ENCODE measurements at places on chromosomes 6 and 20. TPM values are rescaled to one million over a fixed set of nuclear protein-coding genes. Genes with fewer than 3 reads are reported as not detected.

The ZNF311 gene
- total RNA-seq: 1.0 TPM

DNA sequence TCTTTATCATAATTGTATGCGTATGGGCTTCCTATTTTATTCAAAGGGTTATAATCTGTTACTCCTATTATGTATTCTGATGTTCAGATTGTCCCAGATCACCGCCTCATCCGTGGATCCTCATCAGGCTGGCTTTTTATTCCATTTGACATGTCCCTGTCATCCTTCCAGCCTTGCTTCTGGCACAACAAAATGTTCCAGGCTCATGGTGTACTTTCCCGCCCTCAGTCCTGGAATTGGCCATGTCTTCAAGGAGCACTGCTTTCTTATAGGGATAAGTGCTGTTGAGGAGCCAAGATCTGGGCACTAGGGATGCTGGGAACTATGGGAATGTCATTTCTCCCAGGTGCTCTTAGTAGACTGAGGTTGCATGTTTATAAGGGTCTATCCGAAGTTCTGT lies 207.8 kb downstream of the JARID2 start:
- no peaks in the 10 kb centered on the region for H3K27me3 ChIP-seq
- H3K36me3 ChIP-seq: peaks cover 43% of the 10 kb centered on the region
- DNase-seq: no peak
- no peak overlapping the region for H3K27ac ChIP-seq

The TBXT gene
- total RNA-seq: not detected

GRCh38 chr20:60732322-60732721 lies 519.7 kb upstream of the CDH4 start:
- H3K4me1 ChIP-seq: no peaks in the 10 kb centered on the region
- H3K36me3 ChIP-seq: no peaks in the 10 kb centered on the region
- no peak overlapping the region for H3K4me3 ChIP-seq
- H3K27ac ChIP-seq: no peak overlapping the region
- DNase-seq: no peak
- H3K27me3 ChIP-seq: no peaks in the 10 kb centered on the region

The ARFGEF3 gene
- 1.7 TPM for total RNA-seq

DNA sequence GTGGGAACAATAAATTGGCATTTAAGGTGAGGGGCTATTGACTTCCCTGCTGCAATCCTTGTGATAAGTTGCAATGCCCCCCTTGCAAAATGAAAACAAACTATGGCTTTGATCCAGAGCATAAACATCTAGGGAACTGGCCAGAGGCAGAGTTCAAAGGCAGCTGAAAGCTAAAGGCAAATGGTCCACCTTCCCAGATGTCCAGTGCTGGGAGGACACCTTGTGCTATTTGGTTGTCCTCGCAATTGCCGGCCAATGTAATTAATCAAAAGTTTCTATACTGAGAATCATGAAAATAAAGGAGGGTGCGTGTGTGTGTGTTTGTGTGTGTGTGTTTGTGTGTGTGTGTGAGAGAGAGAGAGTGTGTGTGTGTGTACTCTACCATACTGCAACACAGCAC lies 337.4 kb downstream of the CBLN4 start:
- no peak for DNase-seq
- no peak overlapping the region for H3K27ac ChIP-seq
- no peaks in the 10 kb centered on the region for H3K36me3 ChIP-seq
- no peak overlapping the region for H3K4me3 ChIP-seq

DNA sequence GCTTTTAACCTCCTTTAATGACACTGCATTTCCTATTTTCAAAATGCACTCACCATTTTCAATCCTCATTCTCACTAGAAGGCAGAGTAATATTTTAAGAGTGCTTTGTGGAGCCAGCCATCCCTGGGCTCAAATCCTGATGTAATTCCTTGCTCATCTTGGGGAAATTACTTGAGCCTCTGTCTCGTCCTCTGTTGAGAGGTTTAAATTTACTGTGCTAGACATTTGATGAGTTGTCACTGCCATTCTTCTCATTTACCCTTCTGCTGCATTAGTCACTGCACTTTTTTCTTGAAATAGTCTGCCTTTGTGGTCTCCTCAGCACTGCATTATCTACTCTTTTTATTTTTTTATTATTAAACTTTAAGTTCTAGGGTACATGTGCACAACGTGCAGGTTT lies 150.0 kb upstream of the HDDC2 start:
- H3K36me3 ChIP-seq: no peaks in the 10 kb centered on the region
- no peak overlapping the region for H3K4me3 ChIP-seq
- DNase-seq: no peak

GRCh38 chr6:43793154-43793874 lies 23.3 kb downstream of the VEGFA start:
- no peak for DNase-seq
- H3K4me3 ChIP-seq: no peak overlapping the region
- H3K4me1 ChIP-seq: no peaks in the 10 kb centered on the region
- no peaks in the 10 kb centered on the region for H3K36me3 ChIP-seq
- H3K27me3 ChIP-seq: no peaks in the 10 kb centered on the region
- no peak overlapping the region for H3K27ac ChIP-seq

DNA sequence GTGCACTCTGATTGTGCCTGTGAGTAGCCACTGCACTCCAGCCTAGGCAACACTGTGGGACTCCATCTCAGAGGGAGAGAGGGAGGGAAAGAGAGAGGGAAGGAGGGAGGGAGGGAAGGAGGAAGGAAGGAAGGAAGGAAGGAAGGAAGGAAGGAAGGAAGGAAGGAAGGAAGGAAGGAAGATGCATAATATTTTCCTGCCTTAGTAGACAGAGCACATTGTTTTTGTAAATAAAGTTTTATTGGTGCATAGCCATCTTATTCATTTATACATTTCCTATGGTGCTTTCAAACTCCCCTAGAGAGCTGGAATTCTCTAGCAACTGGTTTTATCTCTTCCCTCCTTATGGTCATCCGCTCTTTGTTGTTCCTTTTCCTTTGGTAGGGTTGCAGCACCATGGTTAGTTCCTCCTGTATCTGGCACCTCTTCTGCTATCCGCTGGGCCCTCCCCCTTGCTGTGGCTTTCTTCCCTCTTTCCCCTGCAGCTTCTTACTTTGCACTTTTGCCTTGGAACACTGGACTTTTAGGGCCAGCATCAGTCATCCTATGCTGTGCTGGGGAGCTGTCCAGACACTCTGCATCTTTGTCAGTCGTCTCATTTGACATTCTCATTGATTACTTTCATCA lies 20.2 kb downstream of the GPR6 start:
- no peak for DNase-seq
- H3K27me3 ChIP-seq: peaks cover 12% of the 10 kb centered on the region
- H3K4me1 ChIP-seq: no peaks in the 10 kb centered on the region
- H3K4me3 ChIP-seq: no peak overlapping the region
- H3K27ac ChIP-seq: no peak overlapping the region

The ZNF318 gene
- 10.0 TPM for total RNA-seq

The SIM1 gene
- total RNA-seq: not detected

The CCR6 gene
- not detected for total RNA-seq

The TUBB2A gene
- 1.8 TPM for total RNA-seq

- peak overlapping the region; percentile 76 for H3K27ac ChIP-seq
- peaks cover 79% of the 10 kb centered on the region for H3K36me3 ChIP-seq
- peak; percentile 29 for DNase-seq
- H3K4me3 ChIP-seq: no peak overlapping the region
- peaks cover 73% of the 10 kb centered on the region for H3K4me1 ChIP-seq
Observed at GRCh38 chr20:51402201-51402600, 140.3 kb downstream of the NFATC2 start.

The DSP gene
- total RNA-seq: 0.16 TPM

- H3K27me3 ChIP-seq: no peaks in the 10 kb centered on the region
- DNase-seq: no peak
- H3K4me3 ChIP-seq: peak overlapping the region; percentile 99
- peak overlapping the region; percentile 94 for H3K27ac ChIP-seq
Observed at GRCh38 chr20:36606158-36607066, 833 bp downstream of the RAB5IF start.

DNA sequence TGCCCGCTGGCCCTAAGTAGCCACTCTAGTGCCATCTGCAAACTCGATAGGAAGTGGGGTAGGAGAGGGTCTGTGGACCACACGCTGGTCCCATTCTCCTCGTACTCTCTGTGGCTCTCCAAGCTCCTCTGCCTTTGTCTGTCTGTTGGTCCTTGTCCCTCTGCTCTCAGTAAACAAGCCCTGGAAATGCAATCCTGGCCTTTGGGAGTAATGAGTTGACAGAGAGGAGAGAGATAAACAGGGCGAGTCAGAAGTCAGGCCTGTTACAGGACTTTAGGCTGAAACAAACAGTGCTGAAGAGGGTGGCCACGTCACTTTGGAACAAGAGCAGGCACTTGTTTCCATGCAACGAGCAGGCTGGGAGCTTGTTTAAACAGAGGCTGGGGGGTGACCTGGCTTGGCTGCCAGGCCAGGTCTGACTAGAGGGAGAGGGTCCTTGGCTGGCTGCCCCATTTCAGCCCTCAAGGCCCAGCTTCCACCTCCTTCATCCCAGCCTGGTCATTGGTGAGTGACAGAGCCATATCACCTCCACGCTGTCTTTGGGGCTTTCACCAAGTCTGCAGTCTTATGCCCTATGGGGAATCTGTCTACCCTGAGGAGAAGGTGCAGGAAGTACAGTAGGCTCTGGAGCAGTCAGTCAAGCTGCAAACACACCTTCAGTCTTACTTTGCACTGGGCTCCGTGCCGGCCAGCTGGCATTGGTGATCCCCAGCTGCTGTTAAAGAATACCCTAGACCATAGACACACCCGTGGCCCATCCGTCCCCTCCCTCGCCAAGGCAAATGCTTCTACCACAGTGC lies 22.6 kb downstream of the FOXP4 start:
- H3K4me3 ChIP-seq: no peak overlapping the region
- peaks cover 8% of the 10 kb centered on the region for H3K36me3 ChIP-seq
- DNase-seq: no peak
- peaks cover 7% of the 10 kb centered on the region for H3K4me1 ChIP-seq

- no peak overlapping the region for H3K27ac ChIP-seq
- no peaks in the 10 kb centered on the region for H3K4me1 ChIP-seq
- no peaks in the 10 kb centered on the region for H3K36me3 ChIP-seq
- no peak overlapping the region for H3K4me3 ChIP-seq
- no peak for DNase-seq
Observed at GRCh38 chr6:94953867-94954631, 623.3 kb upstream of the MANEA start.

DNA sequence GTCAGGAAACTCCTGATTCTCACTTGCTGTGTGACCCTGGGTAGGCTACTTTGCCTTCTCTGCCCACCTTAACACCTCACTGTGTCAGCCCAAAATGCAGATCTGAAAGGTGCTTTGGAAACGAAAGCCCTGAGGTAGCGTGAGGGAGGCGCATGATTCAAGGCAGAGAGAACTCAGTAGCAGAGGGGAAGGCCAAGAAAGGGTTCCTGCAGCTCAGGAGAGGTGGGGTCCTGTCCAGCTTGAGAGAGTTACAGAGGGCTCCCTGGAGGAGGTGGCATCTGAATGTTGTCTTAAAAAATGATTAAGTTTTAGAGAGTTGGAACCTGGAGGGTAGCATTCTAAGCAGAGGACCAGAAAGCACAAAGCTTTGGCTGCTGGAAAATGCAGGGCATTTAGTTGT lies 13.6 kb downstream of the TGM2 start:
- no peak for DNase-seq
- no peak overlapping the region for H3K4me3 ChIP-seq
- no peak overlapping the region for H3K27ac ChIP-seq
- peaks cover 13% of the 10 kb centered on the region for H3K4me1 ChIP-seq
- H3K27me3 ChIP-seq: peaks cover 24% of the 10 kb centered on the region

DNA sequence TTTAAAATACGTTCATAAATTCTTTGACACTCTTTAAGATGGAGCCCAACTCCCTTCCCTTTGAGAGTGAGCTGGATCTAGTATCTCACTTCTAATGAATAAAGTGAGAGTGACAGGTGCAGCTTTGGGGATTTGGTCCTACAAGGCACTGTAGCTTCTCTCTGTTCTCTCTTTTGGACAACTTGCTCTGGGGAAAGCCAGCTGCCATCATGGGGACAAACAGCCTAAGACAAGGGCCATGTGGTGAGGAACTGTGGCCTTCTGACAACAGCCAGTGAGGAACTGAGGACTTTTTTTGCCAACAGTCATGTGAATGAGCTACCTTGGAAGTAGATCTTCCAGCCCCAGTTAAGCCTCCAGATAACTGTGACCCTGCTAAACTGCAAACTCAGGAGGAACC lies 272.8 kb upstream of the AGPAT4 start:
- DNase-seq: no peak
- no peaks in the 10 kb centered on the region for H3K27me3 ChIP-seq
- no peak overlapping the region for H3K4me3 ChIP-seq
- H3K4me1 ChIP-seq: peaks cover 3% of the 10 kb centered on the region

The RNF182 gene
- not detected for total RNA-seq

DNA sequence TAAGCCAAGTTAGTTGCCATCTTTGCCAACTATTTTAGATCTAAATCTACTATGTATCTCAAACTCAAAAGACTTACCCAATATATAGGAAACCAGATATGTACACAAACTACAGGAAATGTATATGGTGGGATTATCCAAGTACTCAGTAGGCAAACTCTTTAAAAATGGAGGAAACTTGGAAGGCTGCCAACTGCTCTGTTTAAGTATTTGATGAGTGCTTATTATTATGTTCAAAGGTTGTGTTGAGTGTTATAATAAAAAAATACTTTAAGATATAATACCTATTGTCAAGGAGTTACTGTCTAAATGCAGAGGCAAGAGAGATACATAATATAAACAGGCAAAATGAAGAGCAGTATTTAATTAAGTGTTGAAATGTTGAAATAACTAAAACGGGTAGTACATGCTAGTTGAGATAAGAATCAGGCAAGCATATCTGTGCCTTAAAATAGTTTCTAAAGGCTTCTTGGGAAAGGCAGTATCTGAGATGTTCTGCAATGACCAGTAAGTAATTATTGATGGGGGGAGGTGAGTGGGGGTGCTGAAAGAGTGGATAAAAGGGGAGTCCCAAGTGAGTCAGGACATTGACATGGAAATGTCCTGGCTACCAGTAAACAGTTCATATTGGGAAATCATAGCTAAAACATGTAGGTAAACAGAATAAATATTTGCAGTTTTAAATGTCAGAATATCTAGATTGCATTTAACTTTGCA lies 6.5 kb upstream of the DST start:
- H3K27ac ChIP-seq: no peak overlapping the region
- peaks cover 5% of the 10 kb centered on the region for H3K27me3 ChIP-seq
- H3K4me1 ChIP-seq: no peaks in the 10 kb centered on the region
- DNase-seq: no peak

DNA sequence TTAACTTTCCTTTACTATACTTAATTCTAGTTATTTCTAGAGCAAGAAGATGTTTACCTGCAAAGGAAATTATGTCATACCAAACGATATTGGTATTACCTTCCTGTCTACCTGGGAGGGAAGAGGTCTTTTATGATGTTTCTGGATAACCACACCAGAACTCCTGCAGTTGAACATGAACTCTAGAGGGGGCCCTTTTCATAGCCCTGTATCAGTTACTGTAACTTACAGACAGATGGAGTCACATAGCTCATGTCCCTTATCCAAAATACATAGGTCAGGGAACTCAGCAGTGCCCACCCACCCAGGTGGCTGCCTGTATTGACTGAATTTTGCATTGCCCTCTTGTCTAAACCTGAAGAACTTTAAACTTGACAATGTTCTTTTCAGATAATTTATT lies 35.1 kb upstream of the MYL9 start:
- no peak for DNase-seq
- no peaks in the 10 kb centered on the region for H3K27me3 ChIP-seq

All from activated naive CD8-positive, alpha-beta T cell treated with anti-CD3 and anti-CD28 coated beads for 36 hours (primary cell).